ENCODE measurements at places on chromosomes 16 and 17.

DNA sequence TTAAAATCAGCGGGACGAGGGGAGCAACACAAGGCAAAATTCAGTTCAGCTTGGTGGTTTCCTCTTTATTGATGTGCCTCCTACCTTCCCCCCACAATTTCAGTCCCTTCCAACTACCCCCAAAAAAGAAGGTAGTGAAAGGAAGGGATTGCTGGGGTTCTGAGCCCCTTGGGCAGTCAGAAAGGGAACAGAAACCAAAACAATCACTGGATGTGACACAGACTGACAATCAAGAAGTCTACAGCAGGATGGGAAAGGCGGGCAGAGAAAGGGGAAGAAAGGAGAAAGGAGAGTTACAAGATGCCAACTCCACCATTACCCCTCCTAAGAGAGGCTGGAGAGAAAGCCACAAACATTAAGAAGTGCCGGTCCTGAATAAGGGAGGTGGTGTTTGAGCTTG lies 1.1 kb upstream of the PHF23 start:
- no peak for DNase-seq

DNA sequence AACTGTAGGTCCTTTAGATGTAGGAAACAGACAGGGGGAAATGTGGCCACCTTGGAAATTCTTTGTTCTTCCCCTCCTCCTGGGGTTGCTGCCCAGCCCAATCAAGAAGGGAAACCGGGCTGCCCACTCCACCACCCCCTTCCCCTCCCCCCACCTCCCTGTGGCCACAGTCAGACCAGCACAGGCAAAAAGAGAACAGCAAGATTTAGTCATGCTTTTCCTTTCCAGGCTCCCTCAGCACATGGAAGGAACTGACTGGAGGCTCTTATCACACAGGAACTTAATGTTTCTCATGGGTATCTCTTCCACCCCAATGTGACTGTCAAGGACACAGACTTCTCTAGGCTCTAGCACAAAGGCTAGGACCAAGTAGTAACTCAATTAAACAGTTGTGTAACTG lies 3.0 kb upstream of the CCL1 start:
- no peak for DNase-seq

DNA sequence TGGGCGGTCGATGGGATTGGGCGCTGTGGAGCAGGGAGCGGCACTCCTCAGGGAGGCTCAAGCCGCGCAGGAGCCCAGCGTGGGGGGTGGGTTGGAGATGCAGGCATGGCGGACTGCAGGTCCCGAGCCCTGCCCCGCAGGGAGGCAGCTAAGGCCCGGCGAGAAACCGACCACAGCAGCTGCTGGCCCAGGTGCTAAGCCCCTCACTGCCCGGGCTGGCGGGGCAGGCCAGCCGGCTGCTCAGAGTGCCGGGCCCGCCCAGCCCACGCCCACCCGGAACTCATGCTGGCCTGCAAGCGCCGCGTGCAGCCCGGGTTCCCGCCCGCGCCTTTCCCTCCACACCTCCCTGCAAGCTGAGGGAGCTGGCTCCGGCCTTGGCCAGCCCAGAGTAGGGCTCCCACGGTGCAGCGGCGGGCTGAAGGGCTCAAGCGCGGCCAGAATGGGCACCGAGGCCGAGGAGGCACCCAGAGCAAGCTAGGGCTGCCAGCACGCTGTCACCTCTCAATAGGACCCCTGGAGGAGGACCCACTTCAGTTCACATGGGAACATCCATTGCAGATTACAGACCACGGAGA lies 20.5 kb upstream of the METTL16 start:
- no peak for DNase-seq

GRCh38 chr17:5631958-5632590 lies 47.8 kb upstream of the NLRP1 start:
- DNase-seq, result no peak

- DNase-seq, result no peak
Observed at GRCh38 chr16:13153696-13154095, 252.3 kb downstream of the SHISA9 start.

DNA sequence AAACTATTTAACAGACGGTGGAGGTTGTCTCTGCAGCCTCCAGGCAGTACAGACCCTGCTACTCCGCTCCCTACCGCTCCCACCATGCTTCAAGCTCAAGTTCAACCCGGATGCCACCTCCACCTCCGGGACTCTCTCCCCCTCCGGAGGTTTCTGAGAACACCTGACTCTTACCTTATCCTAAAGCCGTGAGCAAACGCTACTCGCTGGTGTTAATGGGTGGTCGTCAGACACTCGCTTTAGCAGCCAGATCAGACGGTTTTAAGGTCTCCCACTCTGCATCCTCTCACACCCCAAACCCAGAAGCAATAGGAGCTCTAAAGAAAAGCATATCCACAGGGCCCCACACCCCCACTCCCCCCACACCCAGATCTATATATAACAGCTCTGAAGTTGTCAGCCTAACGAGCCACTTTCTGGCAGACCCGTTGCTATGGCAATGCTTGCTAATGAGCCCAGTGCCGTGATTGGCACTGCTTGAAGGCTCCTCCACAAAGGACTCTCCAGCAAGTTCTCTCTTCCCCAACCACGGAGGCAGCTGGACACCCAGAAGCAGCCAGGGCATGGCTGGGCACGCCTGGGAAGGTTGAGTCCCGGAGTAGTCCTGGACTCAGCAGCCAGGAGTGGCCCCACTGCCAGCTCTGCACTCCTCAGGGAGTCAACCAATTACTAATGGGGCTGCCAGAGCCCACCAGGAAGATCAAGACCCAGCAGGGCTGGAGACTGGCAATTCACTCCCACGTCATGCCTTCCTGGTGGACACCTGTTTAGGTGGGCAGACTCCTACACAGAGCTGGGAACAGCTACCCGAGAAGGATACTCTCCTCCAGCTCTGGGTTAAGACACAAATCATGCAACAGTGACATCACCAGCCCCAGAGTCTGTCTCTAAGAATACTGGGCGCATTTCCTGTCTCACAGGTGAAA lies 121.2 kb upstream of the RCVRN start:
- DNase-seq, result no peak
